Thymus (tissue), 14 donors: ENCODE measurements at places on chromosomes 1 and 21. TPM values are rescaled to one million over a fixed set of nuclear protein-coding genes. Genes with fewer than 3 reads are reported as not detected.

Gene SELL
- 136 TPM for total RNA-seq

Gene PLA2G2D
- 0.52 TPM for total RNA-seq

- no peaks in the 10 kb centered on the region for H3K36me3 ChIP-seq
- H3K4me1 ChIP-seq = no peaks in the 10 kb centered on the region
- H3K27me3 ChIP-seq = no peaks in the 10 kb centered on the region
- H3K4me3 ChIP-seq = no peak overlapping the region
- no peak for DNase-seq
Observed at GRCh38 chr21:35753308-35753707, 307.0 kb downstream of the SETD4 start.

- DNase-seq = no peak
- no peaks in the 10 kb centered on the region for H3K36me3 ChIP-seq
- H3K27me3 ChIP-seq = no peaks in the 10 kb centered on the region
- H3K4me3 ChIP-seq = no peak overlapping the region
- no peak overlapping the region for H3K27ac ChIP-seq
Observed at GRCh38 chr1:15680131-15680530, 4.0 kb upstream of the PLEKHM2 start.

- DNase-seq = no peak
- no peaks in the 10 kb centered on the region for H3K27me3 ChIP-seq
- H3K4me3 ChIP-seq = no peak within 1 kb of the TSS
Observed at GRCh38 chr1:163069142-163069541, at the start of gene RGS4. TSS of gene RGS4 (plus strand) at chr1:163069361. CDS start at chr1:163069485, 124 bp downstream.

- no peak for DNase-seq
- H3K4me3 ChIP-seq = no peak overlapping the region
- no peaks in the 10 kb centered on the region for H3K27me3 ChIP-seq
- H3K36me3 ChIP-seq = no peaks in the 10 kb centered on the region
- peaks cover 11% of the 10 kb centered on the region for H3K4me1 ChIP-seq
Observed at GRCh38 chr1:162387226-162388082, 5.9 kb downstream of the C1orf226 start.

GRCh38 chr21:45356653-45357435 is 48.1 kb upstream of the COL18A1 start:
- DNase-seq = no peak
- H3K27me3 ChIP-seq = peaks cover 38% of the 10 kb centered on the region
- no peaks in the 10 kb centered on the region for H3K4me1 ChIP-seq
- no peaks in the 10 kb centered on the region for H3K36me3 ChIP-seq
- no peak overlapping the region for H3K4me3 ChIP-seq

DNA sequence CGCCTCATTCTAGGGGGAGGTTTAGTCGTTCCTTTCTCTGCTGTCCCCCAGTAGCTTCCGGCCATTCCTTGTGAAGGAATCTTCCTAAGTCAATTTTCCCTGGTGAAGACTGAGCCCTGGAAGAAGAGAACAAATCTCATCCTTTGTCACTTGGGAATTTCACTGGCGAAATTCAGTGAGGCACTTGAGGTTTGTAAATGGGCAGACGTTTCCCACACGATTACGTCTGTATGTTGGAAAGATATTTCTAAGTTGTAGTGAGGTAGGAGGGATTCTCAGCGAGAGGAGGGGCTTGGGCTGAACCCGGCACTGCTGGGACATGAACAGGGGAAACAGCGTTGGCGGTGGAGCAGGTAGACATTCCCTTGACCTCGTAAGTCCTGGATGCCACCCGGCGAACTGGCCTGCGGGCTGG is 47.2 kb downstream of the GALNT2 start:
- H3K4me1 ChIP-seq = peaks cover 93% of the 10 kb centered on the region
- H3K4me3 ChIP-seq = no peak overlapping the region
- no peaks in the 10 kb centered on the region for H3K27me3 ChIP-seq
- DNase-seq = no peak
- peaks cover 48% of the 10 kb centered on the region for H3K36me3 ChIP-seq
- peak overlapping the region; percentile 94 for H3K27ac ChIP-seq

GRCh38 chr1:54272134-54272533 is 72.2 kb downstream of the MRPL37 start:
- peaks cover 33% of the 10 kb centered on the region for H3K36me3 ChIP-seq
- peak overlapping the region; percentile 46 for H3K27ac ChIP-seq
- no peak overlapping the region for H3K4me3 ChIP-seq
- no peak for DNase-seq
- H3K4me1 ChIP-seq = no peaks in the 10 kb centered on the region

GRCh38 chr1:220391491-220391890 is 119.2 kb upstream of the RAB3GAP2 start:
- H3K36me3 ChIP-seq = no peaks in the 10 kb centered on the region
- no peaks in the 10 kb centered on the region for H3K4me1 ChIP-seq
- H3K27me3 ChIP-seq = no peaks in the 10 kb centered on the region
- DNase-seq = no peak
- H3K4me3 ChIP-seq = no peak overlapping the region

DNA sequence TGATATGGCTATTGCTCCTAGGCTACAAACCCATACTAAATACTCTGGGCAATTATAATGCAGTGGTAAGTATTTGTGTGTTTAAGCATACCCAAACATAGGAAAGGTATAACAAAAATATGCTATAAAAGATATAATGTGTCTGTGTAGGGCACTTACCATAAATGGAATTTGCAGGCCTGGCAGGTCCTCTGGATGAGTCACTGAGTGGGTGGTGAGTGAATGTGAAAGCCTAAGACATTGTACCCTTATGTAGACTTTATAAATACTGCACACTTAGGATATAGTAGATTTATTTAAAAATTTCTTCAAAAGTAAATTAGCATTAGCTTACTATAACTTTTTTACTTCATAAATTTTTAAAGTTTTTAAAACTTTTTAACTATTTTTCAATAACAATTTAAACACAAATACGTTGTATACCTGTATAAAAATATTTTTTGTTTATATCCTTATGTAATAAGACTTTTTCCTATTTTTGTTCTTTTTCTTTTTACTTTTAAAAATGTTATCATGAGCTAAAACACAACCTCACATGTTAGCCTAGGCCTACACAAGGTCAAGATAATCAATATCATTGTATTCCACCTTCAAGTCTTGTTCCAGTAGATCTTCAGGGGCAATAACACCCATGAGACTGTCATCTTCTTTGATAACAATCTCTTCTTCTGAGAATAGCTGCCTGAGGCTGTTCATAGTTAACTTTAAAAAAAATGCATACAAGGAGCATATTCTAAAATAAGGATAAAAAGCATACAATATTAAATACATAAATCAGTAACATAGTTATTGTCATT is 306.3 kb upstream of the RGS18 start:
- DNase-seq = no peak
- no peak overlapping the region for H3K4me3 ChIP-seq
- no peaks in the 10 kb centered on the region for H3K4me1 ChIP-seq
